ENCODE measurements at places on chromosomes 7 and 10.

DNA sequence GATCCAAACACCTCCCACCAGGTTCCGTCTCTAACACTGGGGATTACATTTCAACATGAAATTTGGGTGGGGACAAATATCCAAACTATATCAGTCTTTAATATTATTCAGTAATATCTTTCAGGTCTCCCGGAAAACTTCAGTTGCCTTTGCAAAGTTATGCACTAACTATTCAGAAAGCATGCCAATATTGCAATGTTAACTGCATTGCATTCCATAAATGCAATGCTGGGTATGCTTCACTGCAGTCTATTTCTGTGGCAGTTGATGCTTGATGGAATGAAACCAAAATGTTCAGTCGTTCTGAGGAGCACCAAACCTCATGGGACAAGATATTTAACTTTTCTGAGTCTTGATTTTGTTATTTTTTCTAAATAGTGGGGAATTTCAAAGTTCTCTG, 147.5 kb downstream of the SLC16A9 start:
- no peak for DNase-seq

GRCh38 chr7:33796538-33796937, 108.8 kb upstream of the BMPER start:
- no peak for DNase-seq

DNA sequence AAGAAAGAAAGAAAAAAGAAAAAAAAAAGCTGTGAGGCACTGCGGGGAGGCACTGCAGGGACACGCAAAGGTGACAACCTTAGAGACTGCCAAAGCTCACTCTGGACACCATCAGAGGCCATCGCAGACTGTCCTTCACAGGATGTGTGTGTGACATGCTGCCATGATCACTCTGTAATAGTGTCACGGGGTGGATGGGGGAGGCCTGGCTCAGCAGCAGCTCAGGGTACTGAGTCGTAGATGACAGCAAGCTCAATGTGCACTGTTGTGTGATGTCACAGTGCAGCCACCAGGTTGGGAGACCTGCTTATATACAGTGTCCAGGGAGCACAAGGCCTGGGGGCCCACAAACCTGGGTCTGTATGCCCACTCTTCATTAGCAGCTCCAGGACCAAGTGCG, 83.3 kb downstream of the SLIT1 start:
- no peak for DNase-seq

- DNase-seq = no peak
Observed at GRCh38 chr7:82444220-82444909, 788 bp upstream of the CACNA2D1 start.

DNA sequence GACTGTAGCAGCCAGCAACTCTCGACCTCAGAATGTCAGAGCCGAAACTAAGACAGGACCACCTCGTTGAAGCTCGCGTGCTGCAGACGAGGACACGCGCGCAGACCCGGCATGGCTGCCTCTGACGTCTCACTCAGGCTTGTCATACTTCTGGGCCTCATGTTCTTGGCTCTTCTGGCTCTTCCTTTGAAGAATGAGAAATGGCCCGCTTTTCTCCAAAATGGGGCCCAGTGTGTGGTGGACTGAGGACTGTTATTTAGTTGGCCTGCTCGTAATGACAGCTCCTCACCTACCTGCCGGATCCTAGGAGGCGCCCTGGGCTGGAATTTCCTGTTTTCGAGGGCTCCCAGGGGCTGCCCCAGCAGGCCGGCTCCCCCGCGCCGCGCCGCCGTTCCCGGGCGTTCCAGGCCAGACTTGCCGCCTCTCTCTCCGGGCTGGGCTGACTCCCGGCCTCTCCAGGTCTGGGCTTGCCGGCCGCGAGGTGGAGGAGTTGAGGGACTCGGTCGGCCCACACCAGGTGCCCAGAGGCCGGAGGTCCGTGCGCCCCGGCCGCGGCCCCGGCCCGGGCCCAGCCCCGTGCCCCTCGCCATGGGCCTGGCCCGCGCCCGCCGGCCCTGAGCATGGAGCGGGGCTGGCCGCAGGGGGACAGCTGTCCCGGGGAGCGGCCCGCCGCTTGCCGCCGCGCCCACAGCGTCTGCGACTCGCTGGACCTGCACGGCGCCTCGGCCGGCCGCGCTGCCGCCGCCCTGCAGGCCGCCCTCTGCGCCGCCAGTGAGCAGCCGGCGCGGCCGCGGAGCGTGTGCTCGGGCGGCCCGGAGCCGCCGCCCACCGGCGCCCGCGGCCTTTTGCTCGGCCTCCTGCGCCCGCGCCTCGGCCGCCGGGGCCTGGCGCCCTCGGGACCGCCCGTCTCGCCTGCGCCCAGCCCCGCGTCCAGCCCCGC, 28.1 kb downstream of the AGAP3 start:
- peak; percentile 18 for DNase-seq

- DNase-seq = no peak
Observed at GRCh38 chr7:2982831-2983230, 60.8 kb downstream of the CARD11 start.

GRCh38 chr7:131020759-131021261, 286.8 kb upstream of the KLF14 start:
- no peak for DNase-seq

- no peak for DNase-seq
Observed at GRCh38 chr10:78777466-78777865, 291.3 kb upstream of the ZMIZ1 start.

DNA sequence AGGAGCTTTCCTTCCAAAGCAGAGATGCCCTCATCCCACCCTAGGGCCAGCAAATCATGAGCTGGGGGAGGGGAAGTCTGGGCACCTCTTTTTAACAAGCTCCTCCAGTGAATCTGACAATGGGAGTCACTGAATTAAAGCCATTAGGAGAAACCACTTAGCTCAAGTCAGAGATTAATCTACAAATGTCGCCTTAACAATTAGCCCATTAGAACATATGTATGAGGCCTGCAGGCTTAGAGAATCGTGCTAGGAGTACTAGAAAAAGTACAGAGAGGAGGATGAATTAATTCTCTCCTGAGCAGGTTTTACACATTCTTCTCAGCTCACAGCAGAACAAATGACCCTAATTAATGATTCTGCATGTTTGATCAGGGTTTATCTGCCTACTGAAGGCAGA, 381.3 kb downstream of the KCNMA1 start:
- no peak for DNase-seq

- DNase-seq = no peak
Observed at GRCh38 chr10:89280508-89280907, 21.3 kb upstream of the IFIT2 start.

DNA sequence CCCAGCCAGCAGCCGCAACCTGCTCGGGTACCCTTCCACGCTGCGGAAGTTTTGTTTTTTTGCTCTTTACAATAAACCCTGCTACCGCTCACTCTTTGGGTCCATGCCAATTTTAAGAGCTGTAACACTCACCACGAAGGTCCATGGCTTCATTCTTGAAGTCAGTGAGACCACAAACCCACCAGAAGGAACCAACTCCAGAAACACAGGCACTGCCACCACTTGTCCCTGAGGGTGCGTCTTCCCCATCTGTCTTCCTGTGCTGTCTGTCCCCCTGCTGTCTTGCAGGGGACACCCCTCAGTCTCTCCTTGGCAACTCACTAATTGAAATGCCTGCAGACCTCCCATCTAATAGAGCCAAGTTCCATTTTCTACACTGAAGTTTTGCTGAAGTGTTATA, 48.5 kb upstream of the RSU1 start:
- DNase-seq = no peak

DNA sequence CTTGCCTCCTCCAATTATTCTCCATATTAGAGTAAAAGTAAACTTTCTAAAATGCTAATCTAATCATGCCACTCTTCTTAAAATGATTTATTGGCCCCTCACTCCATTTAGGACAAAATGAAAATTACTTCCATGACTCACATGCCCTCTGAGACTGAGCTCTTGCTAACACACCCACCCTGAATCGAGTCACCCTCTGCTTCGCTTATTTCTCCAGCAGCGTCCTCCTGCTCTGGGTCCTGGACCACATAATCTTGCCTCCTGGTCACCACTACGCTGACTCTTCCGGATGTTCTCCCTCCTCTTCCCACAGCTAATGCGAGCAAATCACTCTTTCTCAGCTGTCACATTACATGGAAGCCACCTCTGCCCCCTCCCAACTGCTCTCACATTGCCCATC, 384.0 kb upstream of the FZD8 start:
- no peak for DNase-seq

GRCh38 chr10:22271786-22272185, 44.4 kb upstream of the COMMD3 start:
- DNase-seq = no peak

GRCh38 chr10:106996510-106996909, 168.0 kb downstream of the SORCS1 start:
- DNase-seq = no peak

DNA sequence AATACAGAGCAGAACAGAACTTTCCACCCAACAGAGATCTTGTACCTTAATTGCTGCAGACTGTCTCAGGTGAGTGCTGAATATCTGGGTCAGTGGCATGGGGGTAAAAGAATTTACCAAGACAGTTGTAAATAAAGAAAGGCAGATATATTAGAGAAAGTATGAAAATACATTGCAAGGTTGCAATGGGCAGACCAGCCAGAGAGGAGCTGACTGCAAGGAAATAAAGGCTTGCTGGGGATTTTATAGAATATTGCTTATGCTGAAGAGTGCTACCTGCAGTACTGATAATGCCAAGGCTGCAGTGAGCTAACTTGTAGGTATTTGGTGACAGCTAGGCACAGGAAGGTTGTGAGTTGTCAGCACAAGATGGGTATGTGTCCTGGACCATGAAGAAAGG, 171.0 kb upstream of the TRIM24 start:
- no peak for DNase-seq

DNA sequence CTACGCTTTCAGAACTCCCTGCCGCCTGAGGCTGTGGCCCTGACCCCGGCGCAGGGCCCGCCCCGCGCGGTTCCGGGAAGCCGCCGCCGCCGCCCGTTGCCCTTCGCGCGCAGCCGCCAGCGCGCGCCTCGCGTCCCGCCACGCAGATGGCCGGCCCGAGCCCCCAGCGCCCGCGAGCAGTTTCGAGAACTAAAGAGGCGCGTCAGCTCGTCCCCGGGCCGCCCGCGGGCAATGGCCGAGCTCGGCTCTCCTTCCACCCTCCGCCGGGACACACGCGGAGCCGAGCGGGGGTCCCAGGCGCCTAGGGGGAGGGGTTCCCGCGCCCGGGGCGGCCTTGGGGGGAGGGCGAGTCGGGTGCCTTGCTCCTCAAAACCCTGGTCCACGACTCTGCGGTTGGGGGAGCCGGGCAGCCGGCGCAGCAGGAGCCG, 1.8 kb downstream of the HNRNPF start:
- DNase-seq = no peak

DNA sequence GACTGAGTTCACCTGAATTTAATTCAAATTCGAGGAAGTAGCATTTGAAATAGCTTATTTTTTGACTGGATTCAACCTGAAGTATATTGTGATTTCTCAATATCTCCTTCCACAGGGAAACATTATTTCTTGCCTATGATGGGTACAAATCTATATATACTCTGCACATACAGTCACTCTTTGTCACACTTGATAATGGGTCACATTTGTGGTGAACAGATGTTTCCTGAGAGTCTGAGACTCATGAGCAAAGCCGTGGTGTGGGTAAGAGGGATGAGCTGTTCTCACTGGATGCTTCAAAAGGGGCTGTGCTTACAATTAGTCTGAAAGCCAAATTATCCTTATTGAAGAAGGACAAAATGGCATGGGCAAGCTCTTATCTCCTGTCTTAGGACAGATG, 18.0 kb upstream of the TBXAS1 start:
- no peak for DNase-seq

- DNase-seq = no peak
Observed at GRCh38 chr10:119301397-119301796, 94.0 kb downstream of the GRK5 start.

- no peak for DNase-seq
Observed at GRCh38 chr10:4144817-4145216, 359.8 kb upstream of the KLF6 start.

GRCh38 chr7:16804674-16805439, at the start of gene AGR2:
AGR2 (minus strand) TSS chr7:16804999; CDS start chr7:16801796, 3,203 bp downstream.
- DNase-seq = peak; percentile 89

GRCh38 chr10:45442662-45443061, 68.6 kb downstream of the ALOX5 start:
- DNase-seq = no peak

- no peak for DNase-seq
Observed at GRCh38 chr10:49498425-49498824, 40.5 kb downstream of the ERCC6 start.

DNA sequence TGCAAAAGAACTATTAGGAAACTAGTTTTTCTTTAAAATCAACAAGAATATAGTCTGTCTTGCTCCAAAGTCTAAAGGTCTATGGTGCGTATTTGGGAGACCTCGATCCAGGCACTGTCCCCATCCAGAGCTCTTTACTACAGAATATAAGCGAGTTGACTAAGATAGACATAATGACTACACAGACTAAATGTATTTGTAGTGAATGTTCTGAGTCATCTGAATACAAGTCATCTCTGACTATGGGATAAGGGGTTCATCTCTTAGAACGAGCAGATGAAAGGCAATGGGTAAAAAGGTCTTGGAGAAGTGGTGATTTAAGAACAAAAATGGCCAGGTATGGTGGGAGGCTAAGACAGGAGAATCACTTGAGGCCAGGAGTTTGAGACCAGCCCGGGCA, 136.0 kb upstream of the RSU1 start:
- DNase-seq = no peak

DNA sequence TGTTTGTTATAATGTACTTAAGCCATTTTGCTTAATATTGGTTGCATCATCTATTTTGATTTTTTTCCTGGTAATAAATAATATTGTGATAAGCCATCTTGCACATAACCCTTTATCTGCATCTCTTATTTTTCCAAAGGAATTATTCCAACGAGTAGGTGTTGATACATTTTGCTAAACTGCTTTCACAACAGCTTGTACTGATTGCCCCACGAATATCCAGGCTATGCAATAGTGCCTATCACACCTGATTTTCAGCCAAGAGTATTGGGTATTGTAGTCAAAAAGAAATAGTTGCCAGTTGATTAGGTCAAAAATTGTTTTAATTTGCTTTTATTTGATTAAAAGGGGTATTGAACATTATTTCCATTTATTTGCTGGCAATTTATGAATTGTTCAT, 20.7 kb downstream of the CREB5 start:
- DNase-seq = no peak

- DNase-seq = no peak
Observed at GRCh38 chr10:88794731-88795130, 7.8 kb upstream of the LIPM start.

DNA sequence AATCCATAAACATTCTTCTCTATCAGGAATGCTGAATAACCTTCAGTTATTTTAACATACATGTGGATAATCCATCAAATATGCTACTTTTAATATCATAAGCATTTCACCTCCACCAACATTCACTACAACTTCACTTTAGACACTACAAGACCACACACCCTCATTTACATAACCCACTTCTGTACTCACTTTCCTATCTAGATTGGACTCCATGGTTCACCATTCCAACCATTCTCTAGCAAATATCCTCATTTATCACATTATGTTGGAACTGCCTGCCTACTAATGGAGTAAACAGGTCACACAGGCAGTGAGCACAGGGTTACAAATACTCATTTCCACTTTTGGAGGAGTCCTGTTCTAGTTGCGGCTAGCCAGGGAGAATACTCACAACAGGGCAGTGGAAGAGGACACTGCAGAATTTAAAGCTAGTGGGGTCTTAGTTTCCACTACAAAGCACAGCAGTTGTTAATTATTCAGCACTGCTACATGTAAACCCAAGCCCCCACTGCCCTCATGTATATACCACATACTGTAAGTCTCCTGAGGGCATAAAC, 18.4 kb downstream of the SNX13 start:
- DNase-seq = no peak
